ENCODE measurements at places on chromosomes 1 and 21.

DNA sequence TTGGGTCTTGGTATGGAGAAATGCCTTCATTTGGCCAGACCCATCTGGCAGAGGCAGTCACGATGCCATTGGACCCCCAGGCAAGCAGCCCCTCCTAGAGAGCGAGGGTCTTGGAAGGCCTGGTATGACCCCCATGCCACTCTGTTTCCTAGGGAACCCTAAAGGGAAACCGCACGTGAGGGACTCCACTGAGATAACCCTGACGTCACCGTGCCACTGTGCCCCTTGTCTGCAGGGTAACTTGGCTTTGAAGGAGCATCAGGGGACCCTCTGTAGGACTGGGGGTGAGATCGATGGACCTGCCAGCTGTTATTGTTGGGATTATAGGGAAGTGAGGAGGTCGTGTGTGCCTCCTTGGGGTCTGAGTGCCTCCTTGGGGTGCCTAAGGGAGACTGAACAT lies 34.5 kb downstream of the ABCG1 start:
- no peak for DNase-seq

- peak; percentile 69 for DNase-seq
Measured at GRCh38 chr1:240474133-240474614, 137.8 kb downstream of the GREM2 start.

- no peak for DNase-seq
Measured at GRCh38 chr1:119374208-119374874, 5.8 kb downstream of the HAO2 start.

- no peak for DNase-seq
Measured at GRCh38 chr21:43347461-43348169, 79.3 kb downstream of the SIK1 start.

- peak; percentile 25 for DNase-seq
Measured at GRCh38 chr1:235127203-235127602, 1.4 kb downstream of the TOMM20 start.

DNA sequence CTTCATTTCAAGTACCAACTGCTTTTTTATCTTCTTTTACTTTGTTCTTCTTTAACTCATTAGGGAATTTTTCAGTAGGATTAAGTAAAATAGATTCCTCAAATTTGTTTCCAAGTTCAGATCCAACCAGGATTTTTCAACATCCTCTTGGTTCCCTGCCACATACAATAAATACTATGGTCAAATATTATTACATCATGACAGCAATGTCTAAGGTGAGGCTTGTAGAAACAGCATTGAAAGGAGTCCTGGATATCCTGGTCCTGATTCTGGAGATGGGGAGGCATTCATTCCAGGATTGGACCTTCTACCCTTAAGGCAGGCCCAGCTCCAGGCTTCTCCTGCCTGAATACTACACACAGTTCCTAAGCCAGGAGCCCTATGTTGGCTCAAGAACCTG lies 80.2 kb upstream of the F3 start:
- DNase-seq: no peak

- no peak for DNase-seq
Measured at GRCh38 chr21:28253961-28254360, 738.7 kb downstream of the LTN1 start.

DNA sequence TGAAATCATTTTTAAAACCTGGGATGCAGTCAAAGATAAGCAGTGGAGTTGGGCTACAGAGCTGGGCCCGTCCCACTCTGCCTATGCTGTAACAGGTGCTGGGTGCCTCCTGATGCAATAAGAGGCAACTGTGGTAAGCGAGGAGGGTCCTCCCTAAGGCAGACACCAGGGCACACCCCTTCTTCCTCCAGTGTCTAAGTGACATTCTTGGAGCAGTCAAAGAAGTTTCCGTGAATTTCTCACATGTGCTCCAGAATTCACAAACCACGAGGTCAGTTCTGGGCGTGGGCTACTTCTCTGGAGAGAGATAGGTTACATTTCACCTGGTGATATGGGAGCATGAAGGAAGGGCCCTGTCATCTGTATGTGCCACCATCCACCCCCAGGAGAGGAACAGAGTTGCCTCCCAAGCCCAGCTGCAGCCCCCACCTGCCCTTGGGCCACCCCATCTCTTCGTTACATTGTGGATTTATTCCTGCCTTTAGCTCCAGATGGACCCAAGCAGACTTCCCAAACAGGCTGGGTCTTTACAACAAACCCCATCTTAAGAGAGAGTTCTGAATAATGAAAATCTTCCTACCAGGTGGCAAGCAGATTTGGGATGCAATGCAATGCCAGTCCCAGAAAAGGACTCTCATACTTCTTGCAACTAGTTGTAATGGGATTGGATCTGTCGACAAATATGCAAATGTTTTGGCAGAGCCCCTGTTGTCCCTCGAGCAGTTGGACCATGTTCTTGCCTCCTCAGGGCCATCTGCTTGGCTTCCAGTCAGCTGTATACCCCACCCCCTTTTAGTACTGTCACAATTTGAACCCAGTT lies 82.5 kb upstream of the CNTN2 start:
- DNase-seq: no peak

DNA sequence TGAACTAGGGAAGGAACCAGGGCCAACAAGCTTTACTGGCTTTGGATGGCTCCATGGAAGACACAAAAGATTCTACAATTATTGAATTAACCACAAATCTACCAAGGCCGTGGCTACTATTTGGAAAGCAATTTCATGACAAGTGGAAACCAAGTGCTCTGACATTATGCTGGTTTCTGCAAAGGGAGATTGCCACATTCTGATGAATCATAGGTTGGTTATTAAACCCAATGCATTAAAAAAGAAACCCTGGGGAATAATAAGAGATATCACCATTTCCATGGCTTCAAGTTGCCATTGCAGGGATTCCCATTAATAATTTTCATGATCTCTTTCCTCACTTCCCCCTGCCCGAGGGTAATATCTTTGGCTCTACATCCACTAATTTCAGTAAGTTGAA lies 359.2 kb upstream of the NCAM2 start:
- no peak for DNase-seq

GRCh38 chr1:164731161-164731876 lies 172.3 kb downstream of the PBX1 start:
- no peak for DNase-seq

GRCh38 chr1:230430499-230430898 lies 4.4 kb upstream of the PGBD5 start:
- no peak for DNase-seq

- DNase-seq: no peak
Measured at GRCh38 chr1:116508085-116508983, 62.5 kb downstream of the CD58 start.

DNA sequence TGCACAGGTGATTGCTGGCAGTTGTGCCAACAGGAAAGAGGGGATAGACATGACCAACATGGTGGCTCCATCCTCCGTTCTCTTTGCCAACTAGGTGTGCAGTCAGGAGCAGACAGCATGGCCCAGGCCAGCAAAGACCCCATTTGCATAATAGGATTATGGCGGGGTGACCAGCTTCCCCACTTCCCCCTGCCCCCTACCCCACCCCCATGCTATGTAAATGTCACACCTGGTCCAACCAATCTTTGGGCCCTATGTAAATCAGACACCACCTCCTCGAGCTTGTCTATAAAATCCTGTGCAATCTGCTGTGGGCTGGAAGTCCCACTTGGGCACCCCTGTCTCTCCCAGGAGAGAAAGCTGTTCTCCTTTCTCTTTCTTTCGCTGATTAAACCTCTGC lies 146.0 kb downstream of the SLC30A10 start:
- DNase-seq: no peak

GRCh38 chr1:232968965-232969364 lies 18.6 kb downstream of the NTPCR start:
- no peak for DNase-seq

GRCh38 chr1:107843989-107844388 lies 121.0 kb downstream of the VAV3 start:
- DNase-seq: no peak

- DNase-seq: no peak
Measured at GRCh38 chr21:42609811-42610210, 43.6 kb upstream of the PDE9A start.

DNA sequence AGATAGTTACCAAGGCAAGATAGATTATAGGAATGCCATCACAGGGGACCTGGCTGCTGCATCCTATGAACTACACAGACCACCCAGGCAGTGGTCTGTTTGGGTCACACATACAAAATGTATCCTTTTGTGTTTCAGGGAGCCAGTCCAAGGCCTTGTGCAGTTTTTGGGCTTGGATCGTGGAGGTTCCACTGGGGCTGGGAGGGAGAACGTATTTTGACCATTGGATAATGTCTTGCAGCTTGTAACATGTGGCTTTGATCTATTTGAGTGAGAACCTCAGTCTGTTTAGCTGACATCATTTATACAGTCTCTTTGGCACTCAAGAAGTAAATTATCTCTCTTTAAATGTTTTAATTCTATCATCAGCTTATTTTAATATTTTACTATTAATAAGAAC lies 147.3 kb downstream of the DUSP10 start:
- DNase-seq: no peak

DNA sequence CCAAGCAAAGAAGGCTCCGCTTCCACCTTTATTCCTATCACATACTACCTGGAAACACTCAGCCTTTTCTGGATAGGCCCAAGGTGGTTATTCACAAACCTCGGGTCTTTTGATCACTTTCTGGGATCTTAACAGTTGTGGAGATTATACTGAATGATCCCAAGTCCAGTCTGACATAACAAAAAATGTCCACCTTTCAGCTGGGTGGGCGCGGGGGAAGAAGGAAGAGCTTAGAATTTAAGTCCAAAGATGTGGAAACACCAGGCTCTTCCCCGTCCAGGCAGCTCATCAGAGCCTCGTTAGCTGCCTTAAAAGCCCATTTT lies 338 bp upstream of the C1orf53 start:
- no peak for DNase-seq

DNA sequence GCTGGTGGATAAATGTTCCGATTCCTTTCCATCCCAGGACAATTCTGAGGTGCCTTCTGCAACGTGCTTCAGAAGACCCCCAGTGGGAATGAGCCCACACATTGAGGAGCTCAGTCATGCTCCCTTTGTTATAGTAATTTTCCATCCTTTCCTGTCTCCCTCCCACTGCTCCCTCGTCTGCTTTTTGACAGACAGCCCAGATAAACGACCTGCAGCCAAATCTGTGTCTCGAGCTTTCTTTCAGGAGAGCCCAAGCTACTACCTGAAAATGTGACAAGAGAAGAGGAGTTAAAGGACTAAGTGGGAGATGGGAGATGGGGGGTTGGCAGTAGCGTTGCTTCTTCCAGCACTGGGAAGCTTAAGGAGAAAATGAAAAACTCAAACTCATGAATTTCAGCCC lies 65.9 kb upstream of the LRRN2 start:
- no peak for DNase-seq

Data from adipocyte (in vitro differentiated cells).